ENCODE measurements at places on chromosomes 5 and 9. TPM values are rescaled to one million over a fixed set of nuclear protein-coding genes. Genes with fewer than 3 reads are reported as not detected.

The PRR16 gene
- 2.4 TPM for total RNA-seq

GRCh38 chr5:96703384-96703920 lies 41.3 kb downstream of the CAST start:
- H3K4me3 ChIP-seq, result no peak overlapping the region
- no peak for DNase-seq
- no peaks in the 10 kb centered on the region for H3K36me3 ChIP-seq
- no peaks in the 10 kb centered on the region for H3K27me3 ChIP-seq
- H3K4me1 ChIP-seq, result peaks cover 17% of the 10 kb centered on the region

The PCDHAC2 gene
- total RNA-seq, result 4.2 TPM

DNA sequence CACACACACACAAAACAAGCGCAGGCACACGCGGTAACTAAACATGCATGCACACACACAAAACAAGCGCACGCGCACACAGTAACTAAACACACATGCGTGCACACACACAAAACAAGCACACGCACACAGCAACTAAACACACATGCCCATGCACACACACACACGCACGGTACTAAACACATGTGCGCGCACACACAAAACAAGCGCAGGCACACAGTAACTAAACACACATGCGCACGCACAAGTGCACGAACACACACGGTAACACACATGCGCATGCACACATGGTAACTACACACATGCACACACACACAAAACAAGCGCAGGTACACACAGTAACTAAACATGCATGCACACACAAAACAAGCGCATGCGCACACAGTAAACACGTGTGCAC lies 19.9 kb upstream of the SLC6A3 start:
- H3K4me3 ChIP-seq, result no peak overlapping the region
- H3K4me1 ChIP-seq, result peaks cover 1% of the 10 kb centered on the region
- peaks cover 83% of the 10 kb centered on the region for H3K36me3 ChIP-seq

DNA sequence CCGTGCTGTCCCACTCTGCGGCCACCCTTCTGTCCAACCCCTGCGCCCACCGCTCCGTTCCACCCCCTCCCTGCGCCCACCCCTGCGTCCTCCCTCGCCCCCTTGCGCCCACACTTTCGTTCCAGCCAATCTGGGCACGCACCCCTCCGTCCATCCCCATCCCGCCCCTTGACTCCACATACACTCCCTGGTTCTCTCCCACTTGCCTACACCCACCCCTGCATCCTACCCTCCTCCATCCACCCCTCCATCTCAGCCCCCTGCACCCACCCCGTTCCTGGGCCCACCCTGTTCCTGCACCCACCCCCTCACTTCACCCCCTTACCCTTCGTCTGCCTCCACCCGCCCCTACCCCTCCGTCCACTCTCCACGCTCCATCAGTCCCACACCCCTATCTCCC lies 7.0 kb downstream of the ADAMTS13 start:
- H3K36me3 ChIP-seq, result no peaks in the 10 kb centered on the region
- H3K4me3 ChIP-seq, result no peak overlapping the region
- H3K4me1 ChIP-seq, result no peaks in the 10 kb centered on the region
- no peak overlapping the region for H3K27ac ChIP-seq
- DNase-seq, result no peak

The SHOC1 gene
- not detected for total RNA-seq

The SHC3 gene
- 0.66 TPM for total RNA-seq

The DMRT3 gene
- total RNA-seq, result not detected

DNA sequence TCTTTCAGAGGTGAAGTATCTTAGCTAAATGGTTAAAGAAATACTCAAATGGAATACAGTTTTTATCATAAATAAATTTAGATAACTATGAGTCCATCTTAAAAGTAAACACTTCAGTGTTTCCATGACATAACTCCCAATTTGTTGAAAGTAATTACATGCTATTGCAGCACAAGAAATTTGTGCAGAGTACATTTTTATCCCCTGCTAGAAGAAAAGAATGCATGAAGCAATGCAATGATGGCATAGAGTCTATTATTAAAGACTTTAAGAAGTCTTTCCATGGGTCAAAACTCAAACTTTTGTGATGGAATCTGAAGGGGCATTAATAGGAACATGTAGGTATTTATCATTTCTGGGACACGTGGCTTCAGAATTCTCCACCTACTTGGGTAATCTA lies 106.6 kb upstream of the DPYSL3 start:
- no peak overlapping the region for H3K27ac ChIP-seq
- peaks cover 15% of the 10 kb centered on the region for H3K4me1 ChIP-seq
- peaks cover 9% of the 10 kb centered on the region for H3K27me3 ChIP-seq

DNA sequence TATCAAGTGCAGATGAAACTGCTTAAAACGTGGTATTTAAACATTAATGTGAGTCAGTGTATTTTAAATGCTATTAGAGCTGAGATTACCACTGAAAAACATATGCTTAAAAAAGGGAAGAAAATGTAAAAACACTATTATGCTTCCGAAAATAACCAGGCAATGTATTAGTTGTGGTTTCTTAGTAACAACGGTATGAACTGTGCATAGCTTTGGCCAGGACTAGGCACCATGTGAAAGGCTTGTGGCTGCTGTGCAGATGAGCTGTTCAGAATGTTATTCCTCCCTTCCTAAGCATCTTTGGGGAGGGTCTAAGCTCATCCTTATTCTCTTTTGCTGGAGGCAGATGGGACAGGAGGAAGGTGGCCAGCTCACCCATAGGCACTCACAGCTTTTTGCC lies 84.9 kb downstream of the NTRK2 start:
- H3K4me1 ChIP-seq, result no peaks in the 10 kb centered on the region
- no peak overlapping the region for H3K4me3 ChIP-seq
- no peaks in the 10 kb centered on the region for H3K27me3 ChIP-seq
- DNase-seq, result no peak

DNA sequence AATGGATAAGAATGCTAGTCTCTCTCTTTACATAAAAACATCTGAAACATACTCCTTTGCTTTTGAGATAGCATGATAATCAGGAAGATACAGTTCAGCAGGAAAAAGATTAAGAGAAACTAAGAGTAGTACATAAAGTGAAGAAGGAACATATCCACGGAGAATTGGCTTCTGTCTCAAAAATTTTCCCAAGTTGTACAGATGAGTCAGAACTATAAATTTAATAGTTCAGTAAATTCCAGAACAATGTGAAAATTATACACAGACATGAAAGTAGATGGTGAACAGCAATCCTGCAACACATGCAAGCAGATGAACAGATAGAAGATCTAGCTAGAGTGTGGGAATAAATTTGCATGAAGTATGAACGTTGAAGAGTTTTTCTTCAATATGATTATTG lies 691.4 kb upstream of the RIOK2 start:
- peak; percentile 23 for DNase-seq
- H3K36me3 ChIP-seq, result no peaks in the 10 kb centered on the region
- no peak overlapping the region for H3K27ac ChIP-seq
- no peak overlapping the region for H3K4me3 ChIP-seq
- H3K27me3 ChIP-seq, result no peaks in the 10 kb centered on the region

The TERT gene
- 0.80 TPM for total RNA-seq

DNA sequence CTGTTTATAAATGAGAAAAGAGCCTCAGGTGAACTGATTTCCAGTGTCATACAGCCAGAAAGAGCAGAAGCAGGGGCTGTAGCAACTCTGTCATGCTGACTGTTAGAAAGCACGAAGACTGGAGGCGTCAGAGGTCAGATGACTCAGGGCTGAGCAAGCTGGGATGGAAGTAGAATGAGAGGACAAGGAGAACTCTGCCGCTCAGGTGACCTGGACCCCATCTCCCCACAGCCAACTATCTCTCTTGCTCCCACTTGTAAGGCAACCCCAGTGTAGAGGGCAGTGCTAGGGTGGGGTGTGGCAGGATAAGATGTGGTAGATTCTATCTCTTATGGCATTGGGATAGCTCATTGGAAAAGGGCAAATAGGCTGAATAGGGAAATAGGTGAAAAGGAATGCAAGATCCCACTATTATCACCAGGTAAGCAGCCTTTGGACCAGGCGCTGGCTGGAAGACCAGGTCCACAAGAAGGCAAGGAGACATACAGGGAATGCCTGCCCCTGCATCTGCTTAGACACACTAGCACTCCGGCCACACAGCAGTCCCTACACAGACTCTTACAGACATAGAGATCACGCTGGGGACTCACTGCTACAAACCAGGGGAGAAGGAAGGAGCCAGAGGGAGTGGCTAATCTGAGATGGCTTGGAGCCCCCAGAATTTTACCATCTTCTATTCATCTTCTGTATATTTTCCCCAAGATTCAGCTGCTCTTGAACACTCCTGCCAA lies 21.2 kb upstream of the LOX start:
- H3K4me1 ChIP-seq, result peaks cover 8% of the 10 kb centered on the region
- no peaks in the 10 kb centered on the region for H3K36me3 ChIP-seq
- no peaks in the 10 kb centered on the region for H3K27me3 ChIP-seq
- H3K4me3 ChIP-seq, result no peak overlapping the region
- DNase-seq, result peak; percentile 79
- H3K27ac ChIP-seq, result no peak overlapping the region

The SPRY4 gene
- 38.4 TPM for total RNA-seq

The FBN2 gene
- total RNA-seq, result 45.2 TPM

DNA sequence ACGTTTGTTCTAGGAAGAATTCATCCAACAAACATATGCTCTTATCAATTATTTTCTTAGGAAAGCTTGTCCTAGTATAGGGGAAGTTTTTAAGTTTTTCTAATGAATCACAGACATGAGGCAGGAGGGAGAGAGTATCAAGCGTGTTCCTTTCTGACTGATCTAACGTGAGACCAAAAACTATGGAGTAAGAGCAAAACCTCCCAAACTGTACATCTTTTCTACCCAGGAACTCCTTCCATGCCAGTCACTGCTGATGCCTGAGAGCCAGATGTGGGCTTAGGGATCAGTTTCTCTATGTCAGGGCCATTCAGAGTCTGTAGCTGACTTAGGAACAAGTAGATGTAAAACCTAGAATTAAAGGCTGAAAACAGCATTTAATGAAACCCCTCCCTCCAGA lies 51.7 kb upstream of the NFIB start:
- H3K36me3 ChIP-seq, result no peaks in the 10 kb centered on the region
- no peak for DNase-seq
- no peak overlapping the region for H3K4me3 ChIP-seq
- no peak overlapping the region for H3K27ac ChIP-seq
- H3K4me1 ChIP-seq, result 0 out of 2 replicates have a peak, but pooled peaks cover 6% of the 10 kb centered on the region

DNA sequence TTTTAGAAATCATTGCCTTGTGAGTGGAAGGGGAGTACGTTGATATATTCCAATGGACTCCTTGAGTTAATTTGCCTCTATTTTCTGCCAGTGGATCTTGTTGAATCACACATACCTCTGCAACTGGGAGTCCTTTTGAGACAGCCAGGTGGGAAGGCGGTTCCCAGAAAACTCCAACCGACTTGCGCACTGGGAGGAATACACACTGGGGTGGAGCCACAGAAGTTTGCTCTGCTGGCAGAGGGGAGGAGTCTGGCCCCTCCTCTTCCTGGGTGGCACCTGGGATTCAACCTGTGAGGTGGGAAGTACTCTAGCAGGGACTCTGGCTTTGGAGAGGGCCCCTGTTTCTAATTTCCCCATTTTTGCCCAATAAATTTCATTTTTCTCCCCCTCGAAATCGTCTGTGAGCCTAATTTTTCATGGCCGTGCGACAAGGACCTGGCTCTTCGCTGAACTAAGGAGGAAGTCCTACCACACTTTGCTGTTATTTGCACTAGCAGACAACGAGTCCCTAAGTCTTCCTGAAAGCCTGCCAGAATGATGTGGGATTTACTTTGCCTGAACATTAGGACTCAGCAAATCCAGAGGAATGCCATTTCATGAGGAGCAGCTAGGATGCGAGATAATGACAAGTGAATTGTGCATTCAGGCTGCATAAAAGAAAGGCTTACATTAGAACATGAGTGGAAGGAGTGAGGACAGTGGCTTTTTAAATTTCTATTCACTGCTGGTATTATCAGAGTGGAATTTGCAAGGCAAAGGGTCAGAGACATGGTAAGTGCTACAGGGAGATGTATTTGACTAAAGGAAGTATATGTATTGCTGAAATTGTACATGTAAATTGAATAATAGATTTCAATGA lies 67.2 kb downstream of the PRLR start:
- peaks cover 35% of the 10 kb centered on the region for H3K27me3 ChIP-seq
- no peak overlapping the region for H3K4me3 ChIP-seq
- H3K4me1 ChIP-seq, result no peaks in the 10 kb centered on the region

The WNK2 gene
- 11.7 TPM for total RNA-seq

The CAMK2A gene
- 0.15 TPM for total RNA-seq

The PLK2 gene
- total RNA-seq, result 372 TPM

GRCh38 chr5:137730336-137730735 lies 5.6 kb downstream of the KLHL3 start:
- H3K27ac ChIP-seq, result no peak overlapping the region
- no peak overlapping the region for H3K4me3 ChIP-seq
- no peaks in the 10 kb centered on the region for H3K36me3 ChIP-seq
- peaks cover 26% of the 10 kb centered on the region for H3K4me1 ChIP-seq

DNA sequence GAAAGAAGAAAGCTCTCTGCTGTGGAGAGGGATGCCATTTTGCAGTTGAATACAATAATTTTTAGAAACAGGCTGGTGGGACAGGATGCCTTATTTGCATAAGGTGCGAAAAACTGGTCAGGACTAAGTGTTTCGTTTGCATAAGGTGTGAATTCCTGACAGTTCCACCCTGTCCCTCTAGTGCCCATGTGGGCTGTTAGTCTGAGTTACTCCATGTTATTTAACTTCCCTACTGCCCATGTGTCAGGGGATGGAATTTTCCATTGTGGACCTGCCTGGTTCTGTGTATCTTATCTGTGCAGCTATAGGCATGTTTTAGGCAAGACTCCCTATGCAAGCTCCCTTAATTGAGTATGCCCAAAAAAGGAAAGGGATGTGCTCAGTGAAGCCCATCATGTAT lies 35.3 kb upstream of the NFIL3 start:
- H3K27me3 ChIP-seq, result no peaks in the 10 kb centered on the region
- no peak overlapping the region for H3K27ac ChIP-seq
- DNase-seq, result no peak
- no peaks in the 10 kb centered on the region for H3K4me1 ChIP-seq
- H3K4me3 ChIP-seq, result no peak overlapping the region
- no peaks in the 10 kb centered on the region for H3K36me3 ChIP-seq

- H3K27me3 ChIP-seq, result peaks cover 9% of the 10 kb centered on the region
- DNase-seq, result no peak
- no peaks in the 10 kb centered on the region for H3K4me1 ChIP-seq
Measured at GRCh38 chr5:147177125-147177840, 57.5 kb upstream of the STK32A start.

The EQTN gene
- total RNA-seq, result not detected

- H3K36me3 ChIP-seq, result no peaks in the 10 kb centered on the region
- no peak overlapping the region for H3K4me3 ChIP-seq
- no peak overlapping the region for H3K27ac ChIP-seq
- peak; percentile 19 for DNase-seq
Measured at GRCh38 chr9:126673689-126674364, 60.1 kb downstream of the LMX1B start.

All from PC-3 (cell line).